Amygdala (tissue), 56 donors: ENCODE measurements at places on chromosomes 11 and 22.
A peak's percentile ranks its signal among the peaks of the same experiment; 100 is the strongest.

- no peak for DNase-seq
These were observed 39.7 kb upstream of the GALNT18 start for GRCh38 chr11:11661326-11662040.

GRCh38 chr11:74282421-74282820, 29.0 kb downstream of the P4HA3 start:
- no peak for DNase-seq

DNA sequence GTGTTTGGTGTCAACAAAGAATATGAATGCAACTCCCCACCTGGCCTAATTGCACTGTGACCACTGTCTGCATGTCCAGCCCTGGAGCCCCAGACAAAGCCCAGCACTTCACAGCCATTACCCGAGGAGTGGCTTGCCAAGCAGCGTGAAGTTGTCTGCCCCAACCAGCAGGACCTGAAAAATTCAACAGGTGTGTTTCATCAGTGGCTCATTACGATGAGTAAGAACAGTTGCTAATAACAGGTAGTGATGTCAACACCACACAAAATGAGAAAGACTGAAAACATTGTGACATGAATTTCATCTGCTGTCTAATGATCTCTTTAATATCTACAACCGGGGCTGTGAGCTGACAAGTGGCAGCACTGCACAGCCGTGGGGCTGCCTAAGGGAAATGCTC, 10.3 kb downstream of the MRPL21 start:
- DNase-seq: no peak

DNA sequence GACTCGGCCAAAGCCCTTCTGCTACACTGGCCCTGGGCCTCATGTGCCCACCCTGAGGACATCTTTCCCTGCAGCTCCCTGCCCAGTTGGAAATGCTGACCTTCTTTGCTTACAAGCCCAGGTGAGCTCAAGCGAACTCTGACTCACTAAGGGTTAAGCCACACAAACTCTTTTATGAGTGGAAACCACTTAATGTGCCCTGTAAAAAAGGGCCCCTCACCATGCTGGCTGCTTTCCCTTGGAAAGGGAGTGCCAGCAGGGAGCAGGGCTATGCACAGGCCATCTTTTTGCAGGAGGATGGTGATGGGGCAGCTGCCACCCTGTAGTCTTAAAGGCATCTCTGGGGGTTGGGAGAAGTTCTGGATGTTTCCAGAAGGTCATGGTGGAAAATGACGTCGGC, 18.7 kb downstream of the EHF start:
- no peak for DNase-seq

GRCh38 chr22:30675436-30675835, 7.8 kb upstream of the DUSP18 start:
- DNase-seq: no peak

DNA sequence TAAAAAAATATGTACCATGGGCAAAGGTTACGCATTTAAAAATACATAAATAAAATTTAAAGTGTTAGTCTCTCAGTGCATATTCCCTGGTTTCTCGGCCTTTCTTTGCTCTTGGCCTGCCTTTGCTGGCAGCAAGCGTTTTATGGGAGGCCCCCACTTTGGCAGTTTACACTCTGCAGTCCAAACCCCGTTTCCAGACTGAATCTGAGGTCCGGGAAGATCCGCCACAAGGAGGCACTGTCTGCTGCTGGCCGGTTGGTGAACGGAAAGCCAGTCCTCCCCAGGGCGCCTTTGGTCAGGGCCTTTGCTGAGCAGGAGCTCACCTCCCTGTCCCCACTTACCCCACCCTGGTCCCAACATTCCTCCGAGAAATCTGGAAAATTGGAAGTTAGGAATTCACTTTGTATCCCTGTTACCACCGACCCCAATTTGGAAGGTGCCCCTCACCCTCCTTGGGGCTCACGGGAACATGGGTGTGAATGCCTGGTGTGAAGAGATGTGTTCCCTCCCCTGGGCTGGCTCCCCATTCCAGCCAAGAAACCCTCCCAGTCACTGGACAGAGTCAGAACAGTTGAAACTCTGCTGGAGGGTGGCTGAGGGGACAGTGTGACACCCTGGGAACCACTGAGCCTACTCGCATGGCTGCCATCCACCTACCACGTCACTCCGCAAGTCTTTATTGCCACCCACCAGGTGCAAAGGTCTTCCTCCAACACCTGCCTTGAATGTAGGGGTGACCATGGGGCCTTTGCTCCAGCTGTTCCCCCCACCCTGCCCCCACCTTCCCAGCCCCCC, 9.4 kb upstream of the SF1 start:
- DNase-seq: peak; percentile 40

DNA sequence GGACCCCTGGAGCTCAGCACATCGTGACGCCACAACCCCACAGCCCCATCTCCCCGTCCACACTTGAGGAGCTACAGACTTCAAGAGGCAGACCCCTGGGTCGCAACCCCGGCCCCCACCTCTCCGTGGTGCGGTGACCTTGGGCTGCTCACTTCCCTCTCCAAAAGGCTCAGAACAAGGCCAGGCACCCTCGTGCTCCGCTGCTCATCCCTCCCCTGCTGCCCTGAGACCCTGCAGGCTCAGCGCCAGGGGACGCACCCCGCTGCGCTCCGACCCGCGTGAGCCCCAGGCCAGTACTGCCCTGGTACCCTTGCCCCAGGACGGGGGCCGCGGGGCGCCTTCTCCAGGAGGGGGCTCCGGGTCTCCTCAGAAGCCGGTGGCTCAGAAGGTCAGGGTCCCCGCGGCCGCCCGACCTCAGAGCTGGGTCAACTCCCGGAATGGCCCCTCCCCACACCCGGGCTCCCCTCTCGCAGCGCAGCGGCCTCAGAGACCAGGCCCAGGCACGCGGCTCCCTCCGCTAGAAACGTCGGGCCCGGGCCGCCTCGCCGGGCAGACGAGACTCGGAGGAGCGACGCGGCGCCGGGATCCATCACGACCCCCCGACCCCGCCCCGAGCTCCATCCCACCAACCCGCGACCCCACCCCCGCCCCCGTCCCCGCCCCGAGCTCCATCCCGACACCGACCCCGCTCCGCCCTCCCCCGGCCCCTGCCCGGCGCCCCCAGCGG, 563 bp downstream of the GATD1 start:
- DNase-seq: no peak

GRCh38 chr11:5153574-5154431, 754 bp downstream of the OR52A1 start:
- no peak for DNase-seq

GRCh38 chr11:77155082-77155475, 27.0 kb downstream of the MYO7A start:
- DNase-seq: no peak

DNA sequence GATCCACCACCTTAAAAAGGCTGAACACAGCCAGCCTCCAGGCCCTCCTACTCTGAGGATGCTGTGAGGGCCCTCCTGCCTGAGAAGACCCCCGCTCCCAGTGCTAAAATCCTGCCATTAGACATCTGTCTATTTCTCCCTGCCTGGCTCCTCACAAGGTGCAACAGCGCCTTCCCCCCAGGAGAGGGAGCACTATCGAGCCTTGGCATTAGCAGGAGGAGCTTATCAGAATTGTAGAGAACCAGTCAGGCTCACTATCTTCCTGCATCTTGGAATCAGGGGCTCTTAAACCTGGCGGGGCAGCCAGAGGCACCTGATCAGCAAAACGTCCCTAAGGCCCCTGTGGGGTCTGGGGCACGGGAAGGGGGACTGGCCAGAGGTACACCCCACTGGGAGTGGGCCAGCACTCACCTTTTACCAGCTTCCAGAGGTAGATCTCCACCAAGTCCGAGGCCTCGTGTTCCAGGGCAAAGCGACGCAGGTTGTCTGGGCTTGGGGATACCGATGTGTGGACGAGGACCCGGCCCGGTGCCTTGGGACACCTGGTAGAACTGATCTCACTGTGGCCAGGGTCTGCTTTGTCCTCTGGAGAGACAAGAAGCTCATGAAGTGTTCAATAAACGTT, 28.7 kb downstream of the CHRDL2 start:
- peak; percentile 15 for DNase-seq

DNA sequence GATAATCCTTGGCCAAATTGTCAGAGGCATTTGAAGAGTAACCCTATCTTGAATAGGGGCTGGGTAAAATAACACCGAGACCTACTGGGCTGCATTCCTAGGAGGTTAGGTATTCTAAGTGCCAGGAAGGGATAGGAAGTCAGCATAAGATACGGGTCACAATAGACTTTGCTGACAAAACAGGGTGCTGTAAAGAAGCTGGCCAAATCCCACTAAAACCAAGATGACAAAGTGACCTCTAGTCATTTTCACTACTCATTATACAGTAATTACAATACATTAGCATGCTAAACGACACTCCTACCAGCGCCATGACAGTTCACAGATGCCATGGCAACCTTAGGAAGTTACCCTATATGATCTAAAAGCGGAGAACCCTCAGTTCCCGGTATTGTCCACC, 964 bp upstream of the REXO2 start:
- no peak for DNase-seq
